ENCODE measurements at places on chromosomes 3 and 15.
A peak's percentile ranks its signal among the peaks of the same experiment; 100 is the strongest.

DNA sequence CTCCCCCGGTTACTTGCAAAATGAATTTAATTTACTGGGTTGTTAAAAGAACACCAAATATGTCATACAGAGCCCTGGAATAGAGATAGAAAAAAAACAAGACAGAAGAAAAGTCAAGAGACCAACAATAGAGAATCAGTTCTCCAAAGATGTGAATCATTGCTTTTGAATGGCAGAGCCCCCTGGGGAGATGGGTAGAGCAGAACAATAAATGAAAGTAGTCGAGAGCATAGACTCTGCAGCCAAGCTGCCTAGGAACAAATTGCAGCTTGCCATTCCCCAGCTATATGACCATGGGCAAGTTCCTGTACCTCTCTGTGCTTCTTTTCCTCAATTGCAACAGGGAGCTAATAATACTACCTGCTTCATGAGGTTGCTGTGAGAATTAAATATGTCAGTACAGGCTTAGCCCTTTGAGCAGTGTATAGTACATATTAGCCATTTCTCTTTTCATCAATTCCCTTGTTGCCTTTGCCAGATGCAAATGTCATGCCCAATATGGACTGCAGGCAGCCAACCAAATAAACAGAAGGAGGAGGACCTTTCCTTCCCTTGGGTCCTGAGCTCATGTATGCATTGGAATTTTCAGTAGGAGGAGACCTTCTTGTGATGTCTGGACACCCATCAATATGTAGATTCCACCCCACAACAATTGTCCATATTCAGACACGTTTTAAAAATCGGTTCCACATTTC, 25.0 kb upstream of the BFSP2 start:
- DNase-seq = no peak

GRCh38 chr3:12155828-12156227, 2.9 kb downstream of the TIMP4 start:
- DNase-seq = no peak

DNA sequence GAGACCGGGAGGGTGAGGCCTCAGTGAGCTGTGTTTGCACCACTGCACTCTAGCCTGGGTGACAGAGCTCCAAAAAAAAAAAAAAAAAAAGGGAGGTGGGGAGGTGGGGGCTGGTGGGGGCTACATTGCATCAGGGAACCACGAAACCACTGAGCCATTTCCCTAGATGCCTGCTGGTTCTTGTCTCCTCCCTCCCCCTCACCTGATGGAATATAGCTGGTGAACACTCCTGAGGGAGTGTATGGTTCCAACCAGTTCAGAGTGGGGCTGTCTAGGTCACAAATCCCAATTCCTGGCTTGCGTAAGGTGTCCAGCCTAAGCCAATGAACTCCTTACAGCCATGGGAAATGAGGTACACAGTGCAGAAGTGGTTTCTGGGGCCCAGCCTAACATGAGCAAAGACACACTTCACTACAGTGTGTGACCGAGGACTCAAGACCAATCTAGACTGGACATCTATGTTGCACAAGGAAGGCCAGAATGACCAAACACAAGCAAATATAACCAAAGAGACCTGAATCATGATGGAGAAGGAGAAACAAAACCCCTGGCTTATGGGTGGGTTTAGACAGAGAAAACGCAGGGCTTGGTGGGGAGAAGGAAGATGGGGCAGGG, 39.1 kb upstream of the OSBPL11 start:
- no peak for DNase-seq

DNA sequence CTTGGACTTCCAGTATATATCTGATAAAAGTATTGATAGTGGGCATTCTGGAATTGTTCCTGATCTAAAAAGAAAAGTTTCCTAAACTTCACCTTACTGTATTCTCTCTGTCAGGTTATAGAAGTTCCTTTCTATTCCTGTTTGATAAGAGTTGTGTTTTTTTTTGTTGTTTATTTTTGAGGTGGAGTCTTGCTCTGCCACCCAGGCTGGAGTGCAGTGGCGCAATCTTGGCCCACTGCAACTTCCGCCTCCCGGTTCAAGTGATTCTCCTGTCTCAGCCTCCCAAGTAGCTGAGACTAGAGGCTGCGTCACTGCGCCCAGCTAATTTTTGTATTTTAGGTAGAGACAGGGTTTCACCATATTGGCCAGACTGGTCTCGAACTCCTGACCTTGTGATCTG, 13.1 kb downstream of the BLM start:
- DNase-seq = no peak

GRCh38 chr15:66131200-66131599, 122.3 kb downstream of the MEGF11 start:
- DNase-seq = no peak

DNA sequence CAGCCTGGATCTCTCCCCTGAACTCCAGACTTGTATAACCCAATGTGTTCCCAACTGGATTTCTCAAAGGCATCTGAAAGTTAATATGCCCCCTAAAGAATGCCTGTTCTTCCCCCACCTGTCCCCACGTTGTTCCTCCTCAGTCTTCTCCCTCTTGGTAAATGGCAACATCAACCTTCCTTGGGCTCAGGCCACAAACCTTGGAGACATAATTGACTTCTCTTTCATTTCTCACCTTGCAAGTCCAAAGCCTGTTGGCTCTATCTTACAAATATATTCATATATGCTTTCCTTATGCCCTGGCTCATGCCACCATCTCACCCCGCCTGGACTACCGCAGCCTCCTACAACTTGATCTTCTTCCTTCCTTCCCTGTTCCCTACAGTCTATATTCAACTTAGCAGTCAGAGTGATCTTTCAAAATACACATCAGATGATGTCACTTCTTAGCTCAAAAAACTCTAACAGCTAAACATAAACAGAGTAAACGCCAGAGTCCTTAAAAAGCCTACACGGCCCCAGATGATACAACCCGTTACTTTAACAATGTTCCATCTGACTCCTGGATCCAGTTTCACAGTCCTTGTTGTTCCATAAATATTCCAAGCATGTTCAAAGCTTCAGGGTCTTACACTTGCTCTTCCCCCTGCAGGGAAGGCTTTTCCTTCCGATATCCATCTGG, 66.2 kb downstream of the ETV5 start:
- peak; percentile 12 for DNase-seq

- no peak for DNase-seq
Measured at GRCh38 chr15:42732095-42732827, 4.7 kb downstream of the CDAN1 start.

- no peak for DNase-seq
Measured at GRCh38 chr3:28677581-28677980, 329.0 kb upstream of the AZI2 start.

- DNase-seq = no peak
Measured at GRCh38 chr3:98545940-98546339, 14.2 kb downstream of the GPR15 start.
